ENCODE measurements at places on chromosomes 6 and 20. TPM values are rescaled to one million over a fixed set of nuclear protein-coding genes. Genes with fewer than 3 reads are reported as not detected.

SNX14 gene
- total RNA-seq: 204 TPM

HLA-DOB gene
- not detected for total RNA-seq

DLK2 gene
- 7.3 TPM for total RNA-seq

NRN1 gene
- 17.9 TPM for total RNA-seq

CTCFL gene
- not detected for total RNA-seq

FHL5 gene
- 1.7 TPM for total RNA-seq

FNDC11 gene
- 4.1 TPM for total RNA-seq

C20orf202 gene
- total RNA-seq: 0.16 TPM

RAB44 gene
- not detected for total RNA-seq

F13A1 gene
- total RNA-seq: 8.4 TPM

NKX2-2 gene
- total RNA-seq: 0.31 TPM

SRSF12 gene
- 34.9 TPM for total RNA-seq

PAX1 gene
- total RNA-seq: under 0.01 TPM

PPP1R3G gene
- total RNA-seq: 1.2 TPM

ATG5 gene
- 76.1 TPM for total RNA-seq

RAET1L gene
- total RNA-seq: 0.62 TPM

INSM1 gene
- 15.9 TPM for total RNA-seq

TCF15 gene
- total RNA-seq: 0.47 TPM

MYBL2 gene
- 0.47 TPM for total RNA-seq

MCHR2 gene
- 4.1 TPM for total RNA-seq

ANKRD66 gene
- 0.16 TPM for total RNA-seq

CRISP3 gene
- 0.16 TPM for total RNA-seq

DCDC2 gene
- total RNA-seq: 2.0 TPM

TNNC2 gene
- total RNA-seq: 1.2 TPM

FRK gene
- total RNA-seq: 0.31 TPM

TMEM244 gene
- 1.4 TPM for total RNA-seq

VSX1 gene
- not detected for total RNA-seq

SMOC2 gene
- 1.2 TPM for total RNA-seq

ARHGAP40 gene
- total RNA-seq: not detected

LY6G6D gene
- not detected for total RNA-seq

ZC3H12D gene
- 1.1 TPM for total RNA-seq

PRDM13 gene
- not detected for total RNA-seq

SYNDIG1 gene
- total RNA-seq: 32.6 TPM

RAET1E gene
- not detected for total RNA-seq

POPDC3 gene
- total RNA-seq: not detected

PPP1R10 gene
- total RNA-seq: 55.7 TPM

EEF1A2 gene
- total RNA-seq: 214 TPM

FKBP1C gene
- total RNA-seq: 0.31 TPM

ZNF311 gene
- 8.9 TPM for total RNA-seq

DLL1 gene
- total RNA-seq: 11.9 TPM

TRIM15 gene
- not detected for total RNA-seq

MATN4 gene
- total RNA-seq: not detected

LRP11 gene
- 35.2 TPM for total RNA-seq

MAFB gene
- total RNA-seq: 11.1 TPM

CALHM6 gene
- total RNA-seq: 2.7 TPM

CALHM5 gene
- total RNA-seq: 0.78 TPM

GSTA1 gene
- total RNA-seq: 0.31 TPM

PRICKLE4 gene
- total RNA-seq: 0.62 TPM

TFAP2D gene
- total RNA-seq: 0.47 TPM

GGTLC1 gene
- not detected for total RNA-seq

FAM209A gene
- total RNA-seq: not detected

ALDH8A1 gene
- 1.4 TPM for total RNA-seq

COL10A1 gene
- not detected for total RNA-seq

JAG1 gene
- total RNA-seq: 26.0 TPM

IP6K3 gene
- total RNA-seq: not detected

LPA gene
- 1.4 TPM for total RNA-seq

ZKSCAN8 gene
- total RNA-seq: 28.2 TPM

HSPA1A gene
- total RNA-seq: 117 TPM

Data from occipital lobe (tissue), 3 donors.